Aorta (tissue), 5 donors: ENCODE measurements at places on chromosomes 4 and X. TPM values are rescaled to one million over a fixed set of nuclear protein-coding genes. Genes with fewer than 3 reads are reported as not detected.

DNA sequence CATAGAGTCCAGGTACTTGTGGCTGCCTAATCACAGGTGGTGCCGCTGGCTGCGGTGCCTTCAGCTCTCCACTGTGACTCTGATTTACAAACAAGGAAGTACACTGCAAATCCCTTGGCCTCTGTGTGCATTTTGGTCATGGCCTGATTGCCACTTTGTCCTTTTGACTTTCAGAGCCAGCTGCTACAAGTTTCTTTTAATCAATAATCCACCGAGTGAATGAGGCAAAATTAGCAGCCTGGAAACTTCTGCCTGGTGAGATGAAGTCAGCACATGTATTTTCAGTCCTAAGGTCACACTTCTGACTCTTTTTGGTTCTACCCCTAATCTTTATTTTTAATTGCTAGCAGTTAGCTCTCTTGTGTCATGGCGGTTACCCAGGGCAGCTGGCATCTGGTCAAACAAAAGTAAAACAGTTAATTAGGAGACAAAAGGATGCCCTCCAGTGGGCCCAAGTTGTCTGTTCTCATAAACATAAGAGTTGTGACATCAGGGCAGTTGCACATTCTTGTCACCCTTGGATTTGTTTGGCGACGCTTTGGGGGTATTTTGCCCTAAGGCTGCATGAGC is 62.3 kb upstream of the LNX1 start:
- no peak for DNase-seq

- peak; percentile 41 for DNase-seq
Measured at GRCh38 chr4:6191448-6192130, 8.8 kb downstream of the JAKMIP1 start.

DNA sequence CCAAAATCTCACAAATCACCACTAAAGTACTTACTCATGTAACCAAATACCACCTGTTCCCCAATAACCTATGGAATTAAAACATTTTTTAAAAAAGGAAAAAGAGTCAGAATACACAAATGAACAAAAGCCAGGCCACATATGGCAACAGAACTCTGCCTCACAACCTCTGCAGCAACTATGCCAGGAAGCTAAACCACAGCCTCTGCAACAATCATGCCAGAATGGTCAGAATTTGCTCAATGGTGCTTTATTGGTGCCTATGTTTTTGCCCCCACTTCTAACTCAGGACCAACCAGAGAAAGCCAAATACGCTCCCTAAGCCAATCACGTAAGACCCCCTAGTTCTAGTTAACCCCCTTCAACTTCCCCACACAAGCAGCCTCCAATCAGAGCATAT is 69.6 kb downstream of the HOPX start:
- no peak for DNase-seq

The ELK1 gene
- total RNA-seq = 39.2 TPM

The CASP6 gene
- total RNA-seq = 19.3 TPM

- DNase-seq = no peak
Measured at GRCh38 chr4:98148856-98149255, 5.6 kb upstream of the STPG2 start.

GRCh38 chrX:95318882-95319281 is 1365.8 kb upstream of the DIAPH2 start:
- no peak for DNase-seq
